ENCODE measurements at places on chromosomes 6 and 20.
A peak's percentile ranks its signal among the peaks of the same experiment; 100 is the strongest.

DNA sequence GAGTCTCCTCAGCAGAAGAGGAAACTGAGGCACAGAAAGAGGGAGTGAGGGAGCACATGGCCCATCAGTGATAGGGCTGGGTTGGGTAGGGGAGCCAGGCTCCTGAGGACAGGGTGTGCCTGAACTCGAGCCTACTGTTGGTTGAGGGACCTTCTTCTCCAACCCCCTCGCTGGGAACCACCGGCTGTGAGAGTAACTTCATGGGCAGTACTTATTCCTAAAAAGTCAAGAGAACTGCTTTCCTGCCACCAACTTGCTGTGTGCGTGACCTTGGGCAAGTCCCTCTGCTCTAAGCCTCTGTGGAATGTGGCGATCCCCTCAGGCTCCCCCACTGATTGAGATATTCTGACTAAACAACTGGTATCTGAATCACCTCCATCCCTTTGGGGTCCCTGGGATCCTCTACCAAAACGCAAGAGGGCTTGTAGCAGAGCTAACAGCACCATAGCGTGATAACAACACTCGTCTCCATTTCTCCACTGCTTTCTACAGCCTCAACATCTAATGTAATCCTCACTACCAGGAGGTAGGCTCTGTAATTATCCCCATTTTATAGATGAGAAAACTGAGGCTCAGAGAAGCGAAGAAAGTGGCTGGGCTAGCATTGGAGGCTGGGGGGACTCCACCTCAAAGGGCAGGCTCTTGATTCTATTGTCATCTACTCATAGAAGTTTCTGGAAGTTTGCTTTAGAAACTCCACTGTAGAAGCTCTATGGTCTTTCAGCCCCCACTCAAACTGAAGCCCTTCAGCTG is 76.0 kb downstream of the JPH2 start:
- no peak for DNase-seq

GRCh38 chr6:38554700-38555413 is 84.9 kb downstream of the BTBD9 start:
- DNase-seq, result no peak

GRCh38 chr20:47296950-47297349 is 59.5 kb downstream of the ZMYND8 start:
- no peak for DNase-seq

- DNase-seq, result no peak
Observed at GRCh38 chr6:112443179-112444065, 96.3 kb downstream of the RFPL4B start.

DNA sequence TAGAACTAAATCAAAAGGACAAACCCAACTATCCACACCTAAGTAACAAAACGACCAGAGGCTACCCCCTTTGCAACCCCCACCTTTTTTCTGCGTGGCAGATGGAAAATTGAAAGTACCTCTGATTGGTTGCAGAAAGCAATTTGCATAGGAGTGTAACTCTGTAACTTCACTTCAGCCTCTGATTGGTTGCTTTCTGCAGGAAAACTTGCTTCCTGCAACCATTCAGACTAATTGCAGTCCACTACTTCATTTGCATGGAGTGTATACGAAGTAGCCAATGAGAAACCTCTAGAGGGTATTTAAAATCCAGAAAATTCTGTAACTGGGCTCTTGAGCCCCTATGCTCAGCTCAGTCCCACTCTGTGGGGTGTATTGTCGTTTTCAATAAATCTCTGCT is 129.1 kb upstream of the OLIG3 start:
- DNase-seq, result no peak

DNA sequence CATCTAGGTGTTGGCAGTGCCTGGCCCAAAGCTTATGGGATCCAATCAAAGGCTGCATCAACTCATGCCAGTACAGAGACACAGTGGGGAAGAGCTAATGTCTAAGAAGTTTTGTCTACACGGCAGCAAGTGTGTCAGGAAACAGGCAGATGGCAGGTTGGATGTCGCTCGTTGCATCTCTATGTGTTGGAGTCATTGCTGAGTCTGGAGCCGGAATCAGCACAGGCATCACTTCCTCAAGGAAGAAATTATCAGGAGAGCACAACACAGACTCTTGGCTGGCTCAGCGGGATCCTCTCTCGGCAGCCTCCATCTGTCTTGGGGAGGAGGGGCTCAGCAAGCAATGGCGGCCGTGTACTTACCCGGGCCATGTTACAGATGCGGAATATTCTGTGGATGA is 467.2 kb upstream of the CHD6 start:
- no peak for DNase-seq

GRCh38 chr6:42694586-42694985 is 27.8 kb downstream of the PRPH2 start:
- no peak for DNase-seq

GRCh38 chr20:9572670-9573069 is 58.3 kb downstream of the LAMP5 start:
- DNase-seq, result no peak

DNA sequence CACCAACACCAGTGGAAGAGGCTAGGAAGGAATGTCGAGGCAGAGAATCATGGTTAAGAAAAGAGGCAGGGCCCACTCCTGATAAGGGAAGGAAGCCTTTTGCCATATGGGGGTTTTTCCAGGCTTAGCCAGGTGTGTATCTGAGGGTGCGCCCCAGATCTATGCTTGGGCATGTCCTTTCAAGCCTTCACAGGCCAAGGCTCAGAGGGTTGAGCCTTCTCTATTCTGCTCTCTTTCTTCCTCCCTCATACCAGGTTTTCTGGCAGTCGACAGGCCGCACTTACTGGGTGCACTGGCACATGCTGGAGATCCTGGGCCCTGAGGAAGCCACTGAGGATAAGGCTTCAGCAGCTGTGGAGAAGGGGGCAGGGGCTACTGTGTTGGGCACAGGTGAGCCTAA is 4.7 kb downstream of the CUL9 start:
- DNase-seq, result no peak

GRCh38 chr20:5316188-5317158 is at the start of gene PROKR2:
Gene PROKR2 (minus strand): TSS chr20:5316954. CDS start chr20:5314369, 2,585 bp downstream.
- DNase-seq, result peak; percentile 61

- DNase-seq, result no peak
Observed at GRCh38 chr6:2549834-2550233, 200.9 kb downstream of the MYLK4 start.

- DNase-seq, result no peak
Observed at GRCh38 chr20:5465604-5465927, 148.8 kb upstream of the PROKR2 start.

- no peak for DNase-seq
Observed at GRCh38 chr6:107353773-107354382, 105.5 kb downstream of the PDSS2 start.

- no peak for DNase-seq
Observed at GRCh38 chr6:84093441-84094435, 60.2 kb downstream of the MRAP2 start.

- no peak for DNase-seq
Observed at GRCh38 chr20:54113566-54113965, 43.2 kb upstream of the BCAS1 start.

- no peak for DNase-seq
Observed at GRCh38 chr20:24694157-24694726, 224.8 kb downstream of the SYNDIG1 start.

GRCh38 chr6:48036316-48036715 is 74.7 kb downstream of the PTCHD4 start:
- no peak for DNase-seq

DNA sequence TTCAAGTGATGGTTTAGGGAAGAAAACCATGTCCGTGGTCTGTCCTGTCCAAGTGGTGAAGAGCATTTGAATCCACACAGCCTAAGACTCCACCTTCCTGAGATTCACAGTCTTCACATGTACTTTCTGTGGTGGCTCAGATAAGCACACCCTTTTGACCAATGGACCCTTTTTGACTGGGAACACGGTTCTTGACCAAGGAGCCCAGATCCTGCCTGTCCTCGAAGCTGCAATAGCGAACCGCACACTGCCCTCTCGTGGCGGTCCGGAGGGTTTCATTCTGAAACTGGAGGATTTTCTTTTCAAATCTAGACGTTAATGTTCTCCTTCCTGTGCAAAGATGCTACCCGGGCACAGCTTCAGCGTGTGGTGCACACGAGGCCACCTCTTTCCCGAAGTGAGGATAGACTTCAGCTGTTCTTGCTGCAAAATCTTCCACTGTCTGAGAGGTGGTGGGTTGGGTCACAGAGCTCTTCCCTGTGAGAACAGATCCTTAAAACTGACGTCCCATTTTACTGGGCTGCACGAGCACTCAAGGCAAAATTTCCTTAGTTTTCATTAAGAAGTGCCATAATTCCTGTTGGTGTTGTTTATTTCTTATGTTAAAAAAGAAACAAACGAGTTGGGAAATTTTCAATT is 90.5 kb downstream of the SYNJ2 start:
- peak; percentile 53 for DNase-seq

GRCh38 chr6:35343092-35343834 is 905 bp downstream of the PPARD start:
- DNase-seq, result no peak

DNA sequence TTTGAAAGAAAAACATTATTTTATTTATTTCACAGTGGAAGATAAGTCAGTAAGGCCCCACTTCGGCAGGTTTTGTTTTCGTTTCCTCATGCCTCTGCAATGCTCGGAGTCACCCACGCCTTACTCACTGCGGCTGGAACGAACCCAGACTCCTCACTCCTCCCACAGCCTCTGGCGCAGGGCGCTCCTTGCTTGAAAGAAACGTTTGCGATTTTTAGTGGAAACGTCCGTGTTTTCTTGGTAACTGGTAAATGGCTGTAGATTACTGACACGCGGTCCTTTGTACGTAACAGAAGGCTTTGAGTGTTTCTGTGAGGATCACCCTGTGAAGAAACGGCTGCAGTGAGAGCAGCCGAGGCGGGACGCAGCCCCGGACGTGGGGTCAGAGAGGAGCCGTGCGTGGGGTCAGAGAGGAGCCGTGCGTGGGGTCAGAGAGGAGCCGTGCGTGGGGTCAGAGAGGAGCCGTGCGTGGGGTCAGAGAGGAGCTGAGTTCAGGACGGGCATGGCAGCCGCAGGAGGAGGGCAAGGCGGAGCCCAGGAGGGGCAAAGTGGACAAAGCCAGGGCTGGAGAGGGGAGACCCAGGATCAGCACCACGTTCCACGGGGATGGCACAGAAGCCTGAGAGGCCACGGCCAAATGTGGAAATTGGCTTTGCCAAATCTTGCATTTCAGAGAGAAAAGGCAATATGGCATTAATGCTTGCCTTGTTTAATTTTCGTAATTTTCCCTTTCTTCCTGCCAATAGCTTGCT is 198.6 kb upstream of the THBS2 start:
- DNase-seq, result no peak

DNA sequence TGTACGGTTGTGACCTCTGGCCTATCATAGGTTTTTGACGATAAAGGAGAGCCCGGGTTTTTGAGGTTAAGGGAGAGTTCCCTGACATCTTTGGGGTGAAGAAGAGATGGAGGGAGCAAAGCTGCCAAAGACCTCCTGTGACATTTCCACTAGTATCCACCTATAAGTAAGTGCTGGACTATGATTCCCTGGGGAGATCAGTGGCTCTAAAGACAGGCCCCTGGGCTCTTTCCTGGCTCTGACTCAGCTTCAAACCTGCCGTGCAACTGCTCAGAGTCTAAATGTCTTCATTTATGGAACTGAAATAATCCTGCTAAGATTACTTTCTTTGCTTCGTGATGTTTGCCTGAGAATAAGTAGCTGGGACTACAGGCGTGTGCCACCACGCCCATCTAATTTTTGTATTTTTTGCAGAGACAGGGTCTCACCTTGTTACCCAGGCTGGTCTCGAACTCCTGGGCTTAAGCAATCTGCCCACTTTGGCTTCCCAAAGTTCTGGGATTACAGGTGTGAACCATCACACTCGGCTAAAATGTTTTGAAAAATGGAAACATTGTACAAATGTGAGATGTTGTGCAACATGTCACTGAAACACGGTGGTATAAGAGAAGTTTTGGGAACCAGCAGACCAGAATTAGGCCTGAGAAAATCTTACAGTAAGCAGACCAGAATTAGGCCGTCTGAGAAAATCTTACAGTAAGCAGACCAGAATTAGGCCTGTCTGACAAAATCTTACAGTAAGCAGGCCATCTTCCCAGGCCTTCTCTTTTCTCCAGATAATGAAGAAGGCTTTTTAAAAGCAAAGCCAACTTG is 1.1 kb upstream of the PAQR8 start:
- DNase-seq, result no peak

Data from NCI-H345 (cell line).